ENCODE measurements at places on chromosomes 2 and 18.

DNA sequence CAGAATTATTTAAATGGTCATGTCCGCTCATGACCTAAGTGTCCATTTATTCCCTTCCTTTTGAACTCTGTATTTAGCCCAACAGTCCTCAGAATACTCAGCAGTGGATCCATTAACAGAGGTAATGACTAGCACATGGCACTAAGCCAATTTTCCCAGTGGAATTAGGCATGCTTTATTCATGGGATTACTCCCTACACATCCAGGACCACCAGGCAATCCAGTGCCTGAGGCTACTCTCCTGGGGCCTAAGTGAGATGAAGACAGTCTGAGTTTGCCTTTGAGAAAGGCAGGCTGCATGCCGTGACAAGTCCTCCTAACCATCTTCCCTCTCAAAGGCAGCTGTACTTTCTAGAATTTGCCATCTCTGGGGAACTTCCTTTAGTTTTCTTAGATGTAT, 128.6 kb downstream of the SPOPL start:
- DNase-seq: no peak

DNA sequence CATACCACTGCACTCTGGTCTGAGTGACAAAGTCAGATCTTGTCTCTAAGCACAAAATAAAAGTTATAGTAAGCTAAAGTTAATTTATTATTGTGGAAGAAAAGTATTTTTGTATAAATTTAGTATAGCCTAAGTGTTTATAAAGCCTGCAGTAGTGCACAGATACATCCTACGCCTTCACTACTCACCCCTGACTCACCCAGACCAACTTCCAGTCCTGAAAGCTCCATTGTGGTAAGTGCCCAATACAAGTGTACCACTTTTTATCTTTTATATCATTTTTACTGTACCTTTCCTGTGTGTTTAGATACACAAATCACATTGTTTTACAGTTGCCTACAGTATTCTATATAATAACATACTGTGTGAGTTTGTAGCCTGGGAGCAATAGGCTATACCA, 57.5 kb downstream of the UBE2E3 start:
- no peak for DNase-seq

- no peak for DNase-seq
Observed at GRCh38 chr2:235864733-235865515, 303.3 kb downstream of the GBX2 start.

DNA sequence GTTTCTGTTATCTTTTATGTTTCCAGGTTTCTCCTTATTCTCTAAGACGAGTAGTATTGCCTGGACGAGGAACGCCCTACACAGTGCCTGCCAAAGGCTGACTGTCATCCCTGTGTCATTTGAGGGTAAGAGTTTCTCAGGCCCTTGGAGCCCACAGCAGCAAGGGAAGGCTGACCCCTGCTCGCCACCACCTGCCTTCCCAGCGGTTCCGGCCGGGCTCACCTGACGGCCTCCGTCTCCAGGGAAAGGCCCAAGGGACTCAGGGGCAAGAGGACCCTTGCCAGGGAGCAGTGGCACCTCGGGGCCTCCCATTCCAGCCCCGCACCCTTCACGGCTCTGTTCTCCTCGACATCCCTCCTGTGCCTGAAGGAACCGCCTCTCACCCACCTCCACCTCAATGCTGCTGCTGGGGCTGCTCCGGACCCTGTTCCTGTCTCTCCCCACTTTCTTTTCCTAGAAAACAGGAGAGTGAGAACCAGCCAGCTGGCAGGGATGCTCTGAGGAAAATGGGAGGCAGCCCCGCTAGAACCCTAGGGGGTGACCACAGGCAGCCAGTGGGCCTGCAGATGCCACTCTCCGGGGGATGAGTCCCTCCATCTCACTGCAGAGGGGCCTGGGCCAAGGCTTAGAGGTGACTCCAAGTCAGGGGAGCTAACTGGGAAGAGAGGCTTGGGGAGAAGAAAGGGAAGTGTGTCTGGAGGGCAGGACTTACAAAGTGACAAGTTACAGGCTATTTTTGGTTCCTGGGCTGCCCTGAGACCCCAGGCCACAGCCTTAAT, 1.9 kb downstream of the LIMS2 start:
- DNase-seq: no peak

DNA sequence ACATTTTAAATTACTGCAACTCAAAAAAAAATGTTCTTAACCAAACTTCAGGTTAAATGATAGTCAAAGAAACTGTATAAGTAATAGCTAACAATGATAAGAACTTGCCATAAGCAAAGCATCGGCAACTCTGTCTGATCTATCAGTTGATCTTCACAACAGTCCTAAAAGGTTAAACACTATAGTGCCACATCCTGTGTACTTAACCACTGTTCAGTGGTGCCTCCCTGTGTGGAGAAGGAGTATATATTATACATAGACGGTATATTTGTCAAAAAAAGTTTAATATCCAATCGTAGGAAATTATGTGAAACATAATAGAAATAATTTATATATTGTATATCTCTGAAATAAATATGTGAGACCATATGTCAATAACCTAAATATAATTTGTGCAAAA, 13.0 kb downstream of the DTNA start:
- DNase-seq: no peak

DNA sequence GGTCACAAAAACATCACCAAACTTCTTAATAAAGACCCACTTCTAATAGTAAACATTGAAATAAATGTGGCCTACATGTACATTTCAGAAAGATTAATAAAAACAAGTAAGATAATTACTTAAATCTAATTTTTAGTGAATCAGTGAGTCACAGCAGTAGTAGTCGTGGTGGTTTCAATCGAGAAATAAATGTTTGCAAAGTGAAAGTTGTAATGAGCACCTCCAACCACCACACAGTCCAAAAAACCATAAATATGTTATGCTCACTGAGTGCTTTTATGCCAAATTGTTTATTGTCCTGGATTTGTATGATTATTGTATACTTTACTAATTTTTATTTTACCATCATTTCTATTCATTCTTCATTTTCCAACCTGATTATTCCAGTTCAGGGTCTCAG, 61.8 kb upstream of the SPOPL start:
- DNase-seq: no peak

- no peak for DNase-seq
Observed at GRCh38 chr2:118014492-118014824, 588 bp upstream of the CCDC93 start.

DNA sequence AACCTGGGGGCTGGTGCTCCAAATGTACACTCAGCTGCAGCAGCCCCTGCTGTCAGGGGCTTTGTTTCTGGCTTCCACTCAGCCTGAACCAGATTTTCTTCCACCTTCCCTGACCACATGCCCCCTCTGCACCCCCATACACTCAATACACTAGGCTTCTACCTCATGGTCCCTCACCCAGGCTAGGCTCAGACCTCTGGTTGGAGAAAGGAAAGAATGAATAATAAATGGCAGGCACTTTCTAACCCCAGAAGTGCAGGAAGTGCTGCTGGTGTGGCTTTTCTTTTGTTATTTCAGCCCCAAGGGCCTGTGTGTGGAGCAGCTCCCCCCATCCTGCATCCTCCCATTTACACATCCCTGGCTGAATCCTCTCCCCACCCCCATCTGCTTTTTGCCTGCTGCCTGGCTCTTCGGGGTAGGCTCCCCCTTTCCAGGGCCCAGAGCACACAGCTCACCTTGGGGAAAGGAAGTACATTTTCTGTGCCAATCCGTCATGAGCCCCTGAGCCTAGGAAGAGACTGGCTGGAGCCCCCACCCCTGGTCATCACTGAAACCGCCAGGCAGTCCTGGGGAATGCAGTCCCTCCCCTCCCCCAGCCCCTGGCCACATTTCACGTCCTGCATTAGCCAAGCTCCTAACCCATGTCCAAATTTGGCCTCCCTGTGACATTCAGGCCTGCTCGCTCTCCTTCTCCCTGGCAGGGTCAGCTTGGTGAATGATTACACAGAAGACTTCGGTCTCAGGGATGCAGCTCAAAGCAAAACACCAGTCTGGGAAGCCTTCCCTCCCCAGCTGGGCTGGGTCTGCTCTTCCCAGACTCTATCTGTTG, 2.6 kb downstream of the DYSF start:
- DNase-seq: no peak

- DNase-seq: no peak
Observed at GRCh38 chr2:133438848-133439564, 129.3 kb downstream of the NCKAP5 start.

- DNase-seq: no peak
Observed at GRCh38 chr2:203533676-203534591, 1.2 kb downstream of the RAPH1 start.

- peak; percentile 83 for DNase-seq
Observed at GRCh38 chr2:64943387-64944150, 45.6 kb upstream of the SLC1A4 start.

- no peak for DNase-seq
Observed at GRCh38 chr18:5969355-5969988, 74.2 kb upstream of the TMEM200C start.

- peak; percentile 58 for DNase-seq
Observed at GRCh38 chr2:120771111-120771780, 35.6 kb downstream of the GLI2 start.

- no peak for DNase-seq
Observed at GRCh38 chr2:56386657-56387056, 202.9 kb downstream of the CCDC85A start.

DNA sequence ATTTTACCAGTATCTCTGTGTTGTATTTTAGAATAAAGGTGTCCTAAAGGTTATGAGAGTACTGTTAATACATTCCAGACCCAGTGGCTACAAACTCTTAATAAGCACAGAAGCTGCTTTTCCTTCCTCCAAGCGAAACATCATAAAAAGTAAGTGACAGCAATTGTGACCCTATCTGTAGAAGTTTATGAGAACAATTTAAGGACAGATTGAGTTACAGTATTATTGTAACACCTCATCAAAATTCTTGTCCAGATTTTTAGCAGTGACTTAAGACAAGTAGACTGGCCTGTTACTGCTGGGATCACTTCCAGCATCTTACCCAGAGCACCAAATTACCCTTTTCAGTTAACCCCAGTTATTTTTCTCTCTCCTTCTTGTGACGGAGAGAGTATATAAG, 154.6 kb downstream of the ERBB4 start:
- no peak for DNase-seq

DNA sequence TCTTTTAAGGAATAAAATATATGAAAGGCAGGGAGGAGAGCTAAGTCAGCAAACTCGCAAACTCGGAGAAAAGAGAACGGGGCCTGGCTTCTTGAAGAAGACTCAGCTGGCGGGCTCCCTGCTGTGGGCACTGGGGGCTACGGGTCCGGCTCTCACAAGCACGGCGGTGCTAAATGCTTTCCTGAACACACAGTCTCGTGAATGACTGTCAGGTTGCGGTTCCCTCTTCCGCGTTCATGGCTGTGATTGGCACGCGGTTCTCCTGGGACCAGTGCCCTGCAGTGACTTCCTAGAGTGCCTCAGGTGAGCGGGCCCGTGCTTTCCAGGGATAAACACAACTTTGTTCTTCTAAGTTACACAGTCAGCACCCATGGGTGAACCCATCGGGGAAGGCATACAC, 208.4 kb downstream of the HDAC4 start:
- DNase-seq: peak; percentile 72

GRCh38 chr2:233977296-233977837, 60.2 kb downstream of the TRPM8 start:
- DNase-seq: no peak

- no peak for DNase-seq
Observed at GRCh38 chr2:234453216-234453615, 43.7 kb downstream of the ARL4C start.

DNA sequence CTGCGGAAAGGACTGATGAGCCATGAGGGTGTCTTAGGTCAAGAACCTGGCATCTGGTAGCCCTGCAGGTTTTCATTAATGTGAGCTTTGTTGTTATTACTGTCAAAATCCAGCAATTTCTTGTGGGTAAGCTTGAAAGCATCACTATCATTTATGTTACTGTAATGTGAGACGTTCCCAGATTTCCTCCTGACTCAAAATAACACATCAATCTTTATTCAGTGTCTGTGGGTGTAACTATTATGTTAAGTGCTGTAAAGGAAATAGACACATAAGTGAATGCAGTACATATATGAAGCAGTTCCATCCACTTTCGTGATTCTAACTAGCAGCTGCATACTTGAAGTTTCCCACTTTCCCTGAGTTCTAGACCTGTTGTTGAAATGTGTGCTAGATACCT, 89.8 kb downstream of the FHOD3 start:
- no peak for DNase-seq

DNA sequence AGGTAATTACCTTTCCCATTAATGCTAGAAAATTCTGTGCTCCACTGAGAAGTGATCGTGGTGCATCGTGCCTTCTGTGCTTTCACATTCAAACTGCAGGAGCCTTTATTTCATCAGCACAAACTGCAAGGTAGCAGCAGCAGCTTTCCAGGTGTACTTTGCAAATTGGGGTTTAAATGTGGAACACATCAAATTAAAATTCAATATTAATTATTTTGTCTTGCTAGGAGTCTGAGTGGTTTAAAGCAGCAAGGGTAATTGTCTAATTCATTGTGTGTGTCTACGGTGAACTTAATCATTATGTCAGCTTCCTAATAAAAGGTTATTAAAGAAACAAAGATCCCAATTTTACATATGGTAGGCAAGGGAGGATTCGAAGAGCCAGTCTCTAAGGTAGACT, 180.8 kb upstream of the ATP5MC3 start:
- DNase-seq: no peak

GRCh38 chr2:36578343-36579296, 19.3 kb downstream of the FEZ2 start:
- no peak for DNase-seq

- DNase-seq: no peak
Observed at GRCh38 chr2:127023504-127023903, 83.5 kb downstream of the BIN1 start.

- DNase-seq: no peak
Observed at GRCh38 chr2:106095478-106096298, 98.4 kb downstream of the UXS1 start.

DNA sequence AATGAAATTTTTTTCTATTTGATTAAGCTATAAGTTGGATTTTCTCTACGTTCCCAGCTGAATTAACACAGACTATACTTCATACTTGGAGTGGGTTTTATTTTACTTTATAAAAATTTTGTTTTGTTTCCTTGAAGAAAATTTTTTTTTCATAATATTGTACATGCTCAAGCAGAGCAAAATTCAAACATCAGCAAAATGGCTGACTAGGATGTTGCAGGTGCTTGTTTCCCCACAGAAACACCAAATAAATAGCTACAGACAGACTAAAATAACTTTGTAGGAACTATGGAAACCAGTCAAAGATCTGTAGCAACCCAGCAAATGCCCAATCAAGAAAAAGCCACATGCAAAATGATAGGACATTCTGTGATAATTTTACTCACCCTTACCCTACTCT, 82.3 kb downstream of the CCDC138 start:
- no peak for DNase-seq

GRCh38 chr2:53848062-53848461, 11.7 kb downstream of the GPR75 start:
- DNase-seq: no peak

Data from suprapubic skin (tissue), 4 donors.